ENCODE measurements at places on chromosomes 11 and 22.

DNA sequence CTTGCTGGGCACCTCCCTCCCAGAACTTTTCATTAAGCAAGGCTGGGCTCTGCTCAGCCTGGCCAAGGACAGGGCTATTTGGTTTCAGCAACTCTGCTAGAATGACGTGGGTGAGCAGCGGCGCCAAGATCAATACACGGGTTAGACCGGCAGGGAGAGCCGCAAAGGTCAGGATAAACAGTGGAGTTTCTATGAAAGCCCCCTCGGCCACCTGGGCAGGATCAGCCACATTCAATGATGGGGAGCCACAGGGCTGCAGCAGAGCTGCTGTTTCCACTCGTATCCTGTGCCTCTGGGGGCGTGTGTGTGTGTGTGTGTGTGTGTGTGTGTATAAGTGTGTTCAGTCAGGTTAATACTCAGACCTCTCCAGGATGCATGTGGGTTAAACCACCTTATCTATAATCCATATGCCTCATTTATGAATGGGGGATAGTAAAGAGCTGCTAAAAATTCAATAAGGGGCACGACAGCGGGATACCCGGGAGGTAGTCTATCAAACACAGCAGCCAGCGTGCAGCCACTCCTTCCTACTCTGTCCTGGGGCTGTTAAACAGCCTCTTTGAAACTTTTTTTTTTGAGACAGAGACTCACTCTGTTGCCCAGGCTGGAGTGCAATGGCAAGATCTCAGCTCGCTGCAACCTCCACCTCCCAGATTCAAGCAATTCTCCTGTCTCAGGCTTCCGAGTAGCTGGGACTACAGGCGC, 34.8 kb downstream of the MYH9 start:
- no peak for DNase-seq

GRCh38 chr11:86809561-86809960, 9.2 kb downstream of the PRSS23 start:
- DNase-seq: no peak

DNA sequence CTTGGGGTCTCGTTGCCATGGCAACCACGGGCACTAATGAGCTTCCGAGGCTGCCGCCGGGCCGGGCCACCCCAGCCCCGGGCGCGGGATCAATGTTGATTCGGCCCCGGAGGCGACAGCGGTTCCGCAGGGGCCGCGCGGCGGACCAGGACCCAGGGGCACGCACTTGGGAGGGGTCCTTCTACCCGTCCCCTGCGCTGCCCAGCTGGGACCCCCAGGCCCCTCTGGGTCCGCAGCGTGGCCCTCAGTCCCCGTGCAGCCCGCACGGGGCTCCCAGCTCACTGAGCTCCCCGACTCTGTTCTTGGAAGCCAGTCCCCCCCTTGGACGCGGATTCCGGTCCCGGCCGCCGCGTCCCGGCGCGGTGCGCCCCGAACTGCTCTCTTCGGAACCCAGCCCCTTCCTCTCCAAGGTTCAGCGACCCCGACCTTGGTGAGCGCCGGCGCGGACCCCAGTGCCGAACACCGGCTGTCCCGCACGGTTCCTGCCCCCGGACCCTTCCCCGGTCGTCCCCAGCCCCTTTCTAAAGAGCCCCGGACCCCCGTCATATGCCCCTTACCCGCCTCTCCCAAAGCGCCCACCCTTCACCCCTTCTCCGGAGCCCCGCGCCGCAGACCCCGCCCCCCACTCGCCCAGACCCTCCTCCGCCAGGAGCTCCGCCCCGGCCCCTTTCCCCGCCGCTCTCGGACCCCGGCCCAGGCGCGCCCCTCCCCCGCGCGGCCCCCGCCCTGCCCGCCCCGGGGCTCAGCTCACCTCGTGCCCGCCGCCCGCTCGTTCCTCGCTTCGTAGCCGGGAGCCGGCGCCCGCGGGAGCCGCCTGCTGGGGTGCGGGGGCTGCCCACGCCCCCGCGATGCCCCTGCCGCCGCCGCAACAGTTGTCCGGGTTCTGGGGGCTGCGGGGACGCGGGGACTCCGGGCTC, 18.3 kb upstream of the SHISAL1 start:
- no peak for DNase-seq

DNA sequence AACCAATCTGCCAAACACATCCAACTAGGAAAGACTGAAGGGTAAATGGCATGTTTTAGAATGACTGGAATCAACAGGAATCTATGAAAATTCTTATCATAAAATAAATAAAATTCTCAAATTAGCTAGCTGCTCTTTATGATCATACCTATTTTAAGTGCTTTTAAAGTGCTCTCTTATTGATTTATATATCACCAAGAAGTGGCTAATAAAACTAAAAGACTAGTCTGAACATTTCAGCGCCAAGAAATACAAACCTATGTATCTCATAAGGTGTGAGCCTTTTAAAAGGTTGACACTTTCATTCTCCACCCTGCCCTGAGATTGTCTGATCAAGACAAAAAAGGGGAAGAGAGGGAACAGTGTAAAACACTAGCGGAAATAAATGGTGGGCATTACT, 136.8 kb upstream of the ARHGAP42 start:
- no peak for DNase-seq

- no peak for DNase-seq
Observed at GRCh38 chr11:65381716-65382032, 772 bp downstream of the SLC25A45 start.

DNA sequence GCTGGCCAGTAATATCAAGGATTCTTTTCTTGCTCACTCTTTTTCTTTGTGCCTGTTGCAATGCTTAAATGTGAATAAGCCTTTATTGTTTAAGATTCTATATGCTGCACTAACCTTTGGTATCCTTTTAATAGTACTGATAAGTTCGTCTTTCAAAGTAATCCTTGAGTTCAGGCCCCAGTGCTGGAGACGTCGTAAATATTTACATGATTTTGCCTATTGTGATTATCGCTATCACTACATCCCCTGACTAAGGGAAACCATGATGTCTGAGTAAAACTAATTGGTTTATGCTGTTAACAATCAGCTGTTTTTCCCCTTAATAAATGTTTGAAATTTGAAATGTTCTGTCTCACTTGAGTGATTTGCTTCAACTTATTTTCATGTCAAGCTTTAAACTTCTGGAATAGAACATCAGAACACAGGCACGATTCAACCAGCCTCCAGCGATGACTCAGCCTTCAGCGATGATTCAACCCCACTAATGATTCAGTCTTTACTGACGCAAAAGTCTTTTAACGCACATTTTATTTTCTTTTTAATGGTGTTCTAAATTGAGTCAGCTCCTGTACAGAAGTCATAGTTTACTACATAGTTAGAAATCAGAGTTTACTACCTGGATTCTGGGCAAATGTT, 3.9 kb downstream of the HTATIP2 start:
- DNase-seq: no peak

DNA sequence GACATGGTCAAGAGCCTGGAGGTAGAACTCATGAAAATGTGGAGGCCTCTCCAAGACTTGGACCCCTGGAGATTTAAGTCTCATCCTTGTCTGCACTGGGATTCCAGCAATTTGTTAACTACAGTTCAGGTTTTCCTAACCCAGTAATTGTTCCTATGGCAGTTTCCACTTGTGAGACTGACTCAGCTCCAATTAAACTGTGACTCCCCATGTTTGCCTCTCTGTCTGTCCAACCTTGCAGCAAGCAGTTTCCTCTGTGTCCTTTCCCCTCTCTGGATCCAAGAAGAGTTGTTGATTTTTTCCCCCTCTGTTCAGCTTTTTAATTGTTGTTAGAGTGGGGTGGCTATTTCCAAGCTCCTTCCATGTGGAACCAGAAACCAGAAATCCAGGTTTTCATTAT, 16.2 kb upstream of the ARHGAP20 start:
- no peak for DNase-seq

DNA sequence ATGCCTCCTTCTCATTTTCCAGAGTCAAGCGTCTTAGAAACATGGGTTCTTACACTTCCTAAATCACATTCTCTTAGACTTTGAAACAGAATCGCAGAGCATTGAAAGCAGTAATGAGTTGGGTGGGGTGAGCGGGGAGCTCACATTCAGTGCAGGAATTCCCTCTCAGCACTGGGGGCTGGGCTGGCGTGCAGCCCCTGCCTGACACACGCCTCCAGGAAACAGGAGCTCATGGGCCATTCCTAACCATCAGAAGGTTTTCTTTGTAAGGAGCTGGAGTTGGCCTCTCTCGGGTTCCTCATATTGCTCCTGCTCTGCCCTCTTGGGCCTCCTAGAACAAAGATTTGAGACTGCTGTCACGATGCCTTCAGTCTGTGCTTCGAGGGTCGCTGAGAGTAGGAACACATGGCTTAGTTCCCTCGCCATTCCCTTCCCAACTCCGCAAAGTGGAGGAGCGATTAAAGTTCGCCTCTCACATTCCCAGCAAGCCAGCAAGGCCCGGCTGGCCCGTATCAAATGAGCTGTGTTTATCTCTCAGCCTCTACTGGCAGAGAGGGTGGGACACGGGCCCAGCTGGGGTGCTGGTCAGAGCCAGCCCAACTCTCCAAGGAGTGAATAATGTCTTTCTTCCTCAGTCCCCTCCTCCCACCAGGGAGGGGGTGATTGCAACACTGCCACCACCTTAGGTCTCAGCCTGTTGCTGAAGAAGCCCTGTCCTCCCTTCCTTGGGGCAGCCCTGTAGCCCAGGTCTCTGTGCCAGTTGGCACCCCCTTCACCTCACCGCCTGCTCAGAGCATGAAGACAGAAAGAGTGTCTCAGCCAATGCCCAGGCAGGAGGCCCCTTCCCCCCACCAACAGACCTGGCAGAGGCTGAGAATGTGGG, 10.4 kb downstream of the CHRDL2 start:
- DNase-seq: no peak

GRCh38 chr11:42319921-42320320, 860.5 kb upstream of the LRRC4C start:
- DNase-seq: no peak
